MV-4-11 (cell line): ENCODE measurements at places on chromosomes 11 and 22.

GRCh38 chr22:24285245-24285644 lies 14.6 kb downstream of the SPECC1L start:
- no peak for DNase-seq

DNA sequence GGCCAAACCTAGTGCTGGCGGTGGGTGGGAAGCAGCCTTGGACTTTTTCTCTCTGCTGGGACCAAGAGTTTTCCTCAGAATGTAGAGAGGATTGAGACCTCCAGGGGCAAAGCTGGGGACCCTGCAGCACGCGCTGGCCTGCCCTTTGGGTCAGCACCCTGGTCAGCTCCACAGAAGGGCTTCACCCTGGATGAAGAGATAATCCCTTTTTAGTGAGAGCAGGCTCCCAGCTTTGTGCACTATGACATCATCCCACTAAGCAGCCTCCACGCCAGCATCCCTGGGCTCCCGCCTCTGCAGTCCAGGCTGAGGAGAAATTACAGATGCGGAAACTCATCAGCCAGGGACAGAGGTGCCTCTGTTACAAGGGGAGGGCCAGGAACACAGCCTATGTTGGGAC lies 23.5 kb downstream of the DRICH1 start:
- no peak for DNase-seq

GRCh38 chr22:34743110-34743751 lies 322.7 kb upstream of the ISX start:
- no peak for DNase-seq

DNA sequence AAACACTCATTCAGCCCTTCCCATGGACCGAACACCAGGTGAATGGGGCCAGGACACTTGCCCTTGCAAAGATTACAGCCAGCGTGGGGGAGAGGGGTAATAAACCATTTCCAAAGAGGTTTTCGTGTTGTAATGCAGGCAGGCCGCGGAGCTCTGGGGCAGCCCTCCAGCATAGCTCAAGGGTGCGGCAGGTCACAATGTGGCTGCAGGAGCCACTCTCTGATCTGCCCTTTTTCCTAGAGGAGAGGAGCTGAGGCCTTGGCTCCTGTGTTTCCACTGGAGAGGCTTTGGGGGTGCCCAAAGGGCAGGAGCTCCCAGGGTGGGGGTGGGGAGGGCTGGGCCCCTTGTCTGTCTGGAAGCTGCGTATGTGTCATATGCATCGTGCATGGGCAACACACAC lies 134.2 kb upstream of the NECTIN1 start:
- DNase-seq: no peak

DNA sequence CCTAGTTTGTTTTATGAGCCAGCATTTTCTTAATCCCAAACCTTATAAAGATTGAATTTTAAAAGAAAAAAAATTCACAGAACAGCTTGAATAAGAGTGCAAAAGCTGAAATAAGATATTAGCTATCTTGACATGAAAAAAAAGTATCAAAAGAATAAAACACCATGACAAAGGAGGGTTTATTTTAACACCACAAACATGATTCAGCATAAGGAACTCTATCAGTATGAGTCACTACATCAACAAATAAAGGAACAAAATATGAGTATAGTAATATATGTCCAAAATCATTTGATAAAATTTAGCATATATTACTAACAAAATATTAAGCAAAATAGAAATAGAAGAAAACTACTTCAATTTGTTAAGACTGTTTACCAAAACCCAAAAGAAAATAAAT lies 9.6 kb upstream of the LMO1 start:
- DNase-seq: no peak

DNA sequence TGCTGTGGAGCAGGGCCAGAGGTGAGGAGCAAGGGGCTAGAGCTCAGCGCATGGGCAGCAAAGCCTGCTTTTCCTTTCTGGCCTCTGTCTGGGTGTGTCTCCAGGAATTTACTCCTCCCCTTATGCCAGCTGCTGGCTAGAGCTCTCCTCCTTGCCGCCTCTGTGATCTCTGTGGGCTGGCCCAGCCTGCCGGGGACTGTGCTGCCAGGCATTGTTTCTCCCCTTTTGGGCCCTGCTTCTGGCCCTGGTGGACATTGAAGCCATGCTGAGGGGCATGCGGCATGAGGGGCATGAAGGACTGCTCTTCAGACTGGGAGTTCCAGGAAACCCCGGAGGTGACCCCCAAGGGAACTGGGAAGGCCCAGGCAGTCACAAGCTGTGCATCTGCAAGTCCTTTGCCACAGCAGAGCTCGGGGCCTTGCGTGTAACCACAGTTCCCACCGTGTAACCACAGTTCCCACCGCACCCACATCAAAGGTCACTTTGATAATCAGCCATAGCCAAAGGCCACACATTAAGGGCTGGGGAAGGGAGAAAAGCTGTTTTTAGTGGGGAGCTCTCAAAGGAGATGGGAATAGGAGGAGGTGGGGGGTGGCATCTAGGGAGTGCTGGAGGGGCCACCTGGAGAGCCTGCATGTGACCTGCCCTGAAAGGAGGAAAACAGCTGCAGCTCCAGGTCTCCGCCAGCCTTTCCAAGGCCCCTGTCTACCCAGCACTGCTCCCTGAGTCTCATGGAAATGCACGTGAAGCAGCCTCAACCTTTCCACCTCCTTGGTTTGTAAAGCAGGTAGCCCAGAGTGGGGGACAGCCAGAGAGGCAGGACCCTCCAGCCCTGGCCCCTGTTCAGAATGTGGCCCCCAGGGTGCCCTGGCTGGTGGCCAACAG lies 62.3 kb downstream of the PPFIBP2 start:
- peak; percentile 50 for DNase-seq

GRCh38 chr11:27212248-27212780 lies 150.7 kb downstream of the CCDC34 start:
- DNase-seq: no peak

- DNase-seq: peak; percentile 59
These were observed 211.9 kb downstream of the BLID start for GRCh38 chr11:121904148-121904547.

DNA sequence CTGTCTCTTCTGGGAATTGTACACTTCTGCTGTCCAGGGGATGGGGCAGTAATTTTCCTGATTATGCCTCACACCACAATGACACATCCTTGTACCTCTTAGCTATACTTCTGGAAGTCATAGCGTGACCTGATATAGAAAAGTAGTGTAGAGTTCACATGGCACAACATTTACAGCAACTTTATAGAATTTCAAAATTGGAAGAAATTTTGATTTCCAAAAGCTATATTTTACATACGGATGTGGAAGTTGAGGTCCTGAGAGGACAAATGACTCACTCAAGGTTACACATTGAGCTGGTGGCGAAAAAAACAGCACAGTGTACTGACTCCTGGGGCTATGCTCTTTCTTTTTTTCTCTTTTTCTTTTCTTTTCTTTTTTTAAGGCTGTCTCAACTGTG lies 6.3 kb upstream of the CYP2R1 start:
- peak; percentile 23 for DNase-seq

DNA sequence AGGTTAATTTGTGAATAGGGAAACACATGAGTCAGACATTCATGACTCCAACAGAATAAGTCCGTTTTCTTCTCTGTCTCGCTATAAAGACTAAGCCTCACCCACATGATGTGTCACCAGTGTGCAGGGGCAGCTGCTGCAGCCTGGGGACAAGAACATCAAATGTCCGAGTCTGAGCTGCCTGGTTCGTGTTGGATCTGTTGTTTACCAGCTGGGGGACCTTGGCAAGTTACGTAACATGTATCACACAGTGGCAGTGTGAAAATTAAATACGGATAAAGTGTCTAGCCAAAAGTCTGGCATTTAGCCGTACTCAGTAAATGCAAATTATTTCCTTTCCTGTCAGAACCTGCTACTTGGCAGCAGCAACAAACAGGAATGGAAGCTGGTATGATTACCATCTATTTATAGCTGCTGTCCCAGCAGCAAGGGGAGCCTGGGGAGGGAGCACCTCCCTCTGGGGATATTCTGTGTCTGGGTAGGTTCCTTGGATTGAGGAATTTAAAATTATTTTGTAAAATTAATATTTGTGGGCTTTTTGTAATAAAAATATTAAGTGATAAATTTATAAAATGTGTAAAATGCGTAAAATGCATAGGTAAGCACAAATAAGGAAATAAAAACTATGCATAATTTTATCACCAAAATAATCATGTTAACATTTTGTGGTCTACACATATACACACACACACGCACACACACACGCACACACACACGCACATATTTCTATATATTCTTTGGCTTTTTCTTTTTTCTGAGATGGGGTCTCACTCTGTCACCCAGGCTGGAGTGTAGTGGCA lies 1.3 kb upstream of the CLDN25 start:
- DNase-seq: peak; percentile 9

DNA sequence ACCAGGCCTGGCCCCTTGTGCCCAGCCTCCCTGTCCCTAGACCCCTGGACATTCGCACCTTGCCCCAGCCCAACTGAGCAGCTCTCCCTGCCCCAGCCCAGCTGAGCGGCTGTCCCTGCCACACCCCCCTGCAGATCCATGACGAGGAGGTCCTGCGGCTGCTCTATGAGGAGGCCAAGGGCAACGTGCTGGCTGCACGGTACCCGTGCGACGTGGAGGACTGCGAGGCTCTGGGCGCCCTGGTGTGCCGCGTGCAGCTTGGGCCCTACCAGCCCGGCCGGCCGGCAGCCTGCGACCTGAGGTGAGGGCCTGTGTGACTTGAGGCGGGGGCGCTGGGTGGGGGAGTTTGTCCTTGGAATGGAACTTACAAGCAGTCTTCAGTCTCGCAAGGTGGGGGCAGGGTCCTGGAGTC lies 7.7 kb downstream of the FRMD8 start:
- no peak for DNase-seq

GRCh38 chr22:36184433-36185025 lies 17.1 kb downstream of the APOL4 start:
- no peak for DNase-seq

GRCh38 chr22:46379066-46379930 lies 43.8 kb downstream of the TRMU start:
- peak; percentile 31 for DNase-seq

- no peak for DNase-seq
These were observed 10.3 kb upstream of the RAC2 start for GRCh38 chr22:37254209-37254866.

GRCh38 chr11:110453684-110454354 lies 24.1 kb downstream of the FDX1 start:
- DNase-seq: no peak

DNA sequence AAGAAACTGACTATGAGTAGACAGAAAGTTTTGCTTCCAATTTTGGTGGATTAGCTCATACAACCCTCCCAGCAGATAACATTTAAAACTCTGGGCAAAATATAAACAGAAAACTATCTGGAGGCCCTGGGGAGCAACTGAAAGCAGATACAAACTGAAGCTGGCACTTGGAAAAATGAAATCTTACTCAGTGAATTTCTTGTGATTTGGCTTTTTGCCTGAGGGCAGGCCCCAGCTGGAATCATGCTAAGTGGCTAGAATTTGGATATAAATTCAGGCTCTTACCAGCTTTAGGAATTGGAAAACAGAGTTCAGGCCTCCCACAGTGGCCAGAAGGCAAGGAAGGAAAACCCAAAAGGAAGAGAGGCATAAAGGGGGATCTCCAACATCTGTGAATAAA lies 85.8 kb downstream of the EFCAB6 start:
- no peak for DNase-seq

GRCh38 chr11:116650052-116650451 lies 122.7 kb downstream of the BUD13 start:
- no peak for DNase-seq

DNA sequence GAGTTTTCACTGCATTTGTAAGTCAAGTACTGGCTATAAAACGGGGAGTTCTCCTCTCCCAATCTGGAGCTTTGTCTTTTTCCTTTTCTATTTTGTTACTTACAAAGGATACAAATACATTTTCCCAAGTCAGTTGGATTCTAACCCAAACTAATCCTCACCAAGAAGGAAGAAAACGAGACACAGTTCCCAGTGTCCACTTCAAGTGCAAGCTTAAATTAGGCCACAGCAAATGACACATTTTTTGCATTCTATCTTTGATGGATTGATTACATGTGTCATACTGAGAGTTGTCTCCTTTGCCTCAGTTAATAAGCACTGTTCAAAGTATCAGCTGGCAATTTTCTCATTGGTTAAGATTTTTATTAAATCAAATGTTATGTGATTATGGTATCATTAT lies 296.7 kb upstream of the ANO5 start:
- DNase-seq: no peak

- DNase-seq: no peak
These were observed 30.4 kb downstream of the CBL start for GRCh38 chr11:119236490-119236889.

DNA sequence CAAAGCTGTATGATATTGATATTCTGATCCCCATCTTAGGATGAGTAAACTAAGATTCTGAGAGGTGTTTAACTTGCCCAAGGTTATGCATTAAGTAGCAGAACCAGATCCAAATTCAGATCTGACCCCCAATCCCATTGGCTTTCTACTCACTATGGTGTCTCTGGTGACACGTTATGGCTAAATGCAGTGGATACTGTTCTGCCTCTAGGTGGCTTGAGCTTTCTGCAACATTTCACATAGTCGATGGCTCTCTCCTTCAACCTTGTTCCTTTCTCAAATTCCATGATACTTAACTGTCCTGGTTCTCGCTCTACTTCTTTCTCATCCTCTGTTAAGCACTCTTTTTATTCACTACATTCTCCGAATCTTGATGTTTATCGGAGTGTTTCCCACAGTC lies 9.4 kb downstream of the C11orf97 start:
- peak; percentile 36 for DNase-seq

GRCh38 chr11:104830508-104830907 lies 67.8 kb downstream of the CASP12 start:
- DNase-seq: no peak

GRCh38 chr22:31313366-31314147 lies 21.3 kb upstream of the PIK3IP1 start:
- no peak for DNase-seq

DNA sequence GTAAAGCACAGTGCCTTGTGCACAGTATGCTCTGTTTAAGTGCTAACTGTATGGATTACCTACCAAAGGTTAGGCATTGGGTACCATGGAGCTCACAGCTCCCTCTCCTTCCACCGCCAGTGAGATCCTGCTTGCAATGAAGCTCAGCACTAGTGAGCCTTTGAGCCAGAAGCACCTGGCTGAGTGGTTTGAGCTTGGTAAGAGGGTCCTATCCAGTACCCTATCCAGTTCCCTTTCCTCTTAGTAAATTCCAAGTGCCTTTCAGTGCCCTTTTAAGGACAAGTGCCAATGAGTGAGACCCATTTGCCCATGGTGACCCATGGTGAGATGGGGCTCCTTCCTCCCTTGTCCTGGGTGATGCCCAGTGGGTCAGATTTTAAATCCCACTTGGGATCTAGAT lies 43.1 kb upstream of the NAV2 start:
- no peak for DNase-seq

GRCh38 chr22:27420195-27420816 lies 381.2 kb downstream of the MN1 start:
- no peak for DNase-seq

GRCh38 chr22:21646608-21647590 lies 4.8 kb downstream of the SDF2L1 start:
- DNase-seq: peak; percentile 64

DNA sequence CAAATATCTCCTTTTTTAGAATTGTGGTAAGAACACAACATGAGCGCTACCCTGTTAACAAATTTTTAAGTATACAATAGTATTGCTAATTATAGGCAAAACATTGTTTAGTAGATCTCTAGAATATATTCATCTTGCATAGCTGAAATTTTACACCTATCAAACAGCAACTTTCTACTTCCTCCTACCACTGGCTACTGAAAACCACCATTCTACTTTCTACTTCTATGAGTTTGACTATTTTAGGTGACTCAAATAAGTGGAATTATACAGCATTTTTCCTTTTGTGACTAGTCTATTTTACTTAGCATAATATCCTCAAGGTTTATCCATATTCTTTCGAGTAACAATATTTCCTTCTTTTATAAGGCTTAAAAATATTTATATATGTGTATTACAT lies 128.4 kb downstream of the FAM76B start:
- peak; percentile 49 for DNase-seq

- DNase-seq: no peak
These were observed 29.8 kb downstream of the NECTIN1 start for GRCh38 chr11:119699227-119699626.
